Kidney tubule cell (primary cell): ENCODE measurements at places on chromosomes 12 and 14.

GRCh38 chr12:53399896-53400295, 19.9 kb downstream of the SP1 start:
- no peak for DNase-seq

GRCh38 chr12:76547526-76547925, 12.0 kb downstream of the OSBPL8 start:
- no peak for DNase-seq

DNA sequence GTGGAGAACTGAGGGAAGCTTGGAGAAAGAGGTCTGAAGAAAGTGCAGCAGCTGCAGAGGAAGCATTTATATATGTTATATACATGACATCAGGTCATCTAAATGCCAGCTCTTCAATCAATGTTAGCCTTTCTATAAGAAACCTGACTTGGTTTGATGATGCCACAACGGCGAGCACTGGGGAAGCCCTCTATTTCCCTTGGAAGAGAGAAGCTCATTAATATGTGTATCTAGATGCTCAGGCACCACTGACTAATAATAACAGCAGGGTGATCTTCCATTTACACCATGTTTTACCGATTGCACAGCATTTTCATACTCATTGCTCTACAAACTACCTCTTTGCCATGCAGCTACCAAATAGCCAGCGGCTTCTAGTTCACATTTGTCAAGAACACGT, 811 bp downstream of the ACYP1 start:
- no peak for DNase-seq

GRCh38 chr12:94121886-94122285, 26.5 kb upstream of the PLXNC1 start:
- DNase-seq: no peak

- no peak for DNase-seq
Measured at GRCh38 chr14:96804895-96805294, 7.7 kb downstream of the VRK1 start.

- DNase-seq: peak; percentile 77
Measured at GRCh38 chr12:32069071-32069470, 37.6 kb upstream of the BICD1 start.

GRCh38 chr12:2179058-2179457, 126.3 kb downstream of the CACNA1C start:
- DNase-seq: no peak

- DNase-seq: peak; percentile 3
Measured at GRCh38 chr14:23209651-23210423, 26.4 kb upstream of the SLC7A8 start.

DNA sequence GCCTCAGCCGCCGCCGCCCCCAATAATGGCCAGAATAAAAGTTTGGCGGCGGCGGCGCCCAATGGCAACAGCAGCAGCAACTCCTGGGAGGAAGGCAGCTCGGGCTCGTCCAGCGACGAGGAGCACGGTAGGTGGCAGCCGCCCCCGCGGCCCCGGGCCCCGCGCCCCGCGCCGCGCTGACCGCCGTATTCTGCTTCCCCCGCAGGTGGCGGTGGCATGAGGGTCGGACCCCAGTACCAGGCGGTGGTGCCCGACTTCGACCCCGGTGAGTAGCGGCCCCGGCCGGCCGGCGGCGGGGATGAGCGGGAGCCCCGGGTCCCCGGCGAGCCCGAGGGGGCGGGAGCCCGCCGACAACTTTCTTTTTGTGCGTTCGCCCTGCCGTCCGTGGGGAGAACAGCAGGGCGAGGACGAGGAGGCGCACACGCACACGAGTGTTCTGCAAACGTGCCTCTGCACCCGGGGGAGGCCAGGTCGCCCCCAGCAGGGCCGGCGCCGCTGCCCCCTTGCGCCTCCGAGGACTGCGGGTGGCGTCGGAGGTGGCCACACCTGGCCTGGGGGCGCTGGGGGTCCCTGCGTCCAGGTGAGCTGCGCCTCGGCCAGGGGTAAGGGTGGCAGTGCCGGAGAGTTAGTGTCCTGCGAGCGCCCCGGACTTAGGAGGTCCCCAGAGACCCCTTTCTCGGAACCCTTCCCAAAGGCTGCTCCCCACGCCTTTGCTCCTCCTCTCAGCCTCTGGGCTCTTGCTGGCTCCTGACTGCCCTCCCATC, 794 bp downstream of the RCOR1 start:
- peak; percentile 52 for DNase-seq

DNA sequence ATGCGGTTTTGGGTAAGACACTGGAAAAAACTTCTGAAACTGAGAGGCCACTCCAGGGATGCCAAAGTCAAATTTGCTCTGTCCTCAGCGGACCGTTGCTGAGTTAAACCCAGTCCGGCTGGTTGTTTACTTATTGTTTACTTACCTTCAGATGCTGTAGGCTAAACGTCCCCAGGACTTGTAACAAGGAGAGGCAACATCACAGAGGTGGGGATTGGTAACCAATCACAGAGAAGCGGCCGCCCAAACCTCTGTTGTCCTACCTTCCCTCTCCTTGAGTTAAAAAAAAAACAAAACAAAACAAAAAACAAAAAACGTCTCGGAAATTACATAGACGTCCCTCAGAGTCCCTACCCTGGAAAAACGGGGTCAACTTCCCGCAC, 380 bp downstream of the ANO2 start:
- DNase-seq: no peak

GRCh38 chr14:51529736-51530135, 122.0 kb upstream of the FRMD6 start:
- DNase-seq: no peak

GRCh38 chr12:71299541-71300376, 139.8 kb upstream of the LGR5 start:
- DNase-seq: peak; percentile 67

GRCh38 chr12:44397631-44398030, 478.5 kb downstream of the NELL2 start:
- no peak for DNase-seq

GRCh38 chr12:81229759-81230158, 151.9 kb downstream of the ACSS3 start:
- DNase-seq: no peak

- DNase-seq: peak; percentile 57
Measured at GRCh38 chr14:68789821-68790643, 2.8 kb downstream of the ZFP36L1 start.

- no peak for DNase-seq
Measured at GRCh38 chr12:26841085-26841484, 8.1 kb upstream of the ITPR2 start.

GRCh38 chr14:90062127-90062794, 467 bp downstream of the KCNK13 start:
- peak; percentile 33 for DNase-seq

GRCh38 chr12:76020281-76020680, 11.3 kb downstream of the PHLDA1 start:
- peak; percentile 94 for DNase-seq

- DNase-seq: no peak
Measured at GRCh38 chr14:77221241-77221871, 39.8 kb downstream of the TMEM63C start.
